Astrocyte of the cerebellum (primary cell): ENCODE measurements at places on chromosomes 7 and 10.

- no peak for DNase-seq
Measured at GRCh38 chr10:100744136-100744986, 1.0 kb upstream of the PAX2 start.

- no peak for DNase-seq
Measured at GRCh38 chr7:141575164-141575563, 24.0 kb downstream of the AGK start.

GRCh38 chr7:2317556-2318293, 3.5 kb upstream of the SNX8 start:
- DNase-seq: no peak

- DNase-seq: no peak
Measured at GRCh38 chr10:69503001-69503895, 52.0 kb downstream of the TSPAN15 start.

DNA sequence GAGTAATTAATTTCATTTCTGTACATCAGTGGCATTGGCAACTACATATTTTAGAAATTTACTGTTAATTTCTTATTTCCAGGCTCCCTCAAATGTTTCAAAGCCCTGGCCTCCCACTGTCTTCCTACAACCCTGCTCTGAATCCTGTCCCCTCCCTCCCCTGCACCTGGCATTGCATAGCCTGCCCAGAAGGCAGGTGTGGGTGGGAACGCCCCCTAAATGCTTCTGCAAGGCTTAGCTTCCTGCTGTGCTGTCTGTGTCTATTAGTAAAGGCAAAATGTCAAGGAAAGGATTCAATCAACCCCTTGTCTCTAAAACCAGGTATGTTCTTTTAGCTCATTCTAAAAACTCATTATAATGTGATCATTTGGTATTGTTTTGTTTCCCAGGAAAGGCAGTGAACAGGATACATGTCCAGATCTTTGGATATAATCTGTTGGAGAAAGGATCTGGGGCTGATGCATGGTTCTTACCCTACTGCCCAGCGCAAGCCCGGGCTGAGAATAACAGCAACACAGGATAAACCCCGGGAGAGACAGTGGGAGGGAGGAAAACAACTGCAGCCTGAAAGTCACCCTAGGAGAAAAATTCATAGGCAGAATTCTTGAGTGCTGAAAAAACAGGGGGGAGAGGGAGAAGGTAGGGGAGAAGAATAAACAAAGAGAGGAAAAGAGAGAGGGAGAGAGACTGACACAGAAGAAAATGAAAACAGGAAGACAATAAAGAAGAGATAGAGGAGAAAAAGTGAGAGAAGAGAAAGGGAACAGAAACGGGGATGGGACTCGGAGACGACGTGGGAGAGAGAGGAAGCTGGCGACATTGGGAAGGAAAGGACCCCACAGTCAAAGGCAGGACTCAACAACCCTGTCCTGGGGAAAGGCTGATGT, 589 bp downstream of the ZNF488 start:
- no peak for DNase-seq

DNA sequence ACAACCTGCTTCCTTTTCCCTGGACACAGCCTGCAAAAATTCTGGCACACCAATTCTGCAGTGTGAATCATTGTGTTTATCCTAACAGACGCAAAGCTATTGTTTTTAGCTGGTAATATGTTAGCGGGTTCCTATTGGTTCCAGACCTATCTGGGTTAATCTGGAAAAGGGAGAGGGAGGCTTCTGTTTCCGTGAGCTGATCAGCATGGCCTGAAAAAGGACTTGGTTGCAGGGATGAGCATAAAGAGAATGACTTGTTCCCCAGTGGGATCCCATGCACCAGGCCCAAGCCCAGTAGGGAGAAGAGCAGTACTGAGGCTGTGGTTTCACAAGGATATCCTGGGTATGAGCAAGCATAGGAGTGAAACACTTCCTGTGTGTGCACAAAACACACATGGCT, 78.4 kb downstream of the PDE1C start:
- DNase-seq: peak; percentile 4

DNA sequence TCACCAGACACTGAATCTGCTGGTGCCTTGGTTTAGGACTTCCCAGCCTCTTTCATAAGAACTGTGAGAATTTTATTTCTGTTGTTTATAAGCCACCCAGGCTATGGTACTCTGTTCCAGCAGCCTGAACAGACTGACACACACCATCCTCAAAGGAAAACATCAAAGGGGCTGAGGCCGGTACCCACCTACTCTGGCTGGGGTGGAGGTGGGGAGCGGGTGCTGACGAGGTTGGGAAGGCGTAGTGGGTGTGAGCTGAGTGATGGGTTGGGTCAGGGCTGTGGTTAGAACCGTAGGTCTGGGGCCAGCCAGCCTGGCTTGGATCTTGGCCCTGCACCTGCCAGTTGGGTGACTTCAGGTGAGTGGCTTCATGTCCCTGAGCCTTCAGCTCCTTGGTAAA, 136.3 kb downstream of the SH3PXD2A start:
- no peak for DNase-seq

GRCh38 chr10:555682-556350, 133.7 kb downstream of the DIP2C start:
- DNase-seq: no peak

DNA sequence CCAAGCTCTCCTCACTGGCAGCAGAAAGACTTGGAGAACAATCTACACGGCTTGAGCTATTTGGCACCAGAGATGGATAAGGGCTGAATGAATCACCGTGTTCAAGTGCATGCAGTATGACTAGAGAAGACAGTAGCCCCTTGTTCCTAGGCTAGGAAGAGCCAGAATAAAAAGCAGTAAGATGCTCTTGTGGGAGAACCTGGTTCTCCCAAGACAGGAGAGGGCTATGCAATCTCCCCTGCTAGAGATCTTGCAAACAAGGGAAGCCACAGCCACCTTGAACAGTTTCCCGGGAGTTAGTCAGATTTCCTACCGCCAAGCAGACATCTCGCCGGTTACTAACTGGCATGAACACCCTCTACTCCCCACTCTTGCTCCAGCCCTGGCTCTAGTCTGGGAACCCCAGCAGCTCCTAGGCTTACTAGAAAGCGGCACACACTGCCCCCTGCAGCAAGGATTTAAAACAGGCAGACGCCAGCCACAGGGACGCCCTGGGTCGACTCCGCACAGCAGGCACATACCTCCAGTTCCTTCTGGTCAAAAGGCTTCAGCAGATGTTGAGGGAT, 107.3 kb downstream of the SMURF1 start:
- DNase-seq: peak; percentile 65

GRCh38 chr7:128265906-128266300, 24.8 kb downstream of the LEP start:
- no peak for DNase-seq

- no peak for DNase-seq
Measured at GRCh38 chr7:145478541-145478940, 638.1 kb upstream of the CNTNAP2 start.

DNA sequence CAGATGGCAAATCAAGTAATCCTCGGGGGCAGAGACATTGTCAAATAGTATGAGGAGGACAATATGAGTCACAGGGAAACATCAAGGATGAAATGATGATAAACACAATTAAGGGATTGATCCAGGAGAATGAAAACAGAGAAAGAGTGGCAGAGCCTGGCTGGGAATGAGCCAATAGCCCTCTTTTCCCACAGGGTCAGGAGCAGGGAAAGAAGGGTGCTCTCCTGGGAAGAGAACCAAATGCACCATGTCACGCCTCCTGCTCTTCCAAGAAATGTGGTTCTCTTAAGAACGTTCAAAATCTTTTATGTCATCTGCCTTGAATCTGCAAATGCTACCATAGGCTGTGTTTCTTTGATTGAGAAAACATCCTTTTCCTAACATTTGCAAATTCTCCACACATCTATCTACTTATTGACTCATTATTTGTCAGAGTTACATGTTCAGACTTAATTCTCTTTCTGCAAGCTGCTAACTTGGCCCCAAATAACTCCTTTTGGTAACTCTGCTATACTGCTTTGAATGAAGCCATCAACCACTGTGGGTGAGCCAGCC, 50.6 kb downstream of the HIPK2 start:
- peak; percentile 22 for DNase-seq

- no peak for DNase-seq
Measured at GRCh38 chr10:114027951-114028350, 15.7 kb upstream of the ADRB1 start.

DNA sequence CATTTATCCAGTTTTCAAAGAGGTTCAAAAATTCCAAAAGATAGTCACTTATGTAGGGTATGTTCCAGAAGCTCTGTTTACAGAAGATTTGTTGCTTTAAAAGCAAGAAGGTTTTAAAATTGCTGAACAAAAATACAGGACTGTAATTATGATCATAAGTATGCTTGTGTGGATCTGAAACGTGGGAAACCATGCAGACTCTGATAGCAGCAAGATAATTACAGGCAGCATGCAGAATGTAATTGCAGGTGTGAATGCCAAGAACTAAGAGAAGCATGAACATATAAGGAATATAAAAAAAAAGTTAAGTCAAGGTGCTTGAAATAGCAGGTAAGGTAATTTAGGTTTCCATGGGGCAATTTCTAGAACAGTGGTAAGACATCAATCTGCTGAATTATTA, 405.7 kb downstream of the ARL4A start:
- no peak for DNase-seq

DNA sequence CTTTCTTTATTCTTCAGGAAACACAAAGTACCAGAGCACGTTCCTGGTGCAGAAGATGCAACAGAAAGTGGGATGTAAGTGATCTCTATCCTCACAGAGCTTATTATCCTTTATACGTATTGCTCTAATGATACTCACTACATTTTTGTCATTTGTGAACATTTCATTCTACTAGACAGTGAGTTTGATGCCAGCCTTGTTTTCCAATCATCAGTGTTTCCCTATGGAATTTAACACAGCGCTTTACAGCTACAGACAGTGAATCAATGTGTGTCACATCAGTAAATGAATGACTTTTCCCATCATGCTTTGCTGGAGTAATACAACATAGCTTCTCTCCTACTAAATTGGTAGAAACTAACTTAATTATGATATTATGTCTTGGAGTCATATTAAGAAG, 175.5 kb downstream of the SDHAF3 start:
- no peak for DNase-seq
